ENCODE measurements at places on chromosomes 7 and 10. TPM values are rescaled to one million over a fixed set of nuclear protein-coding genes. Genes with fewer than 3 reads are reported as not detected.

STRIP2 gene
- total RNA-seq = 62.0 TPM

GRCh38 chr7:1576521-1577253 lies 6.9 kb upstream of the PSMG3 start:
- peaks cover 17% of the 10 kb centered on the region for H3K4me1 ChIP-seq
- H3K27ac ChIP-seq = no peak overlapping the region
- H3K36me3 ChIP-seq = no peaks in the 10 kb centered on the region
- DNase-seq = no peak

- H3K4me3 ChIP-seq = no peak overlapping the region
These were observed 19.4 kb downstream of the MTURN start for GRCh38 chr7:30154111-30154587.

- peak overlapping the region; percentile 52 for H3K27ac ChIP-seq
- peaks cover 29% of the 10 kb centered on the region for H3K4me1 ChIP-seq
- peaks cover 25% of the 10 kb centered on the region for H3K36me3 ChIP-seq
- H3K27me3 ChIP-seq = peaks cover 5% of the 10 kb centered on the region
These were observed 3.0 kb upstream of the DDIT4 start for GRCh38 chr10:72270607-72271281.

GRCh38 chr10:2985729-2986232 lies 81.6 kb upstream of the PFKP start:
- no peak overlapping the region for H3K27ac ChIP-seq
- H3K36me3 ChIP-seq = no peaks in the 10 kb centered on the region
- no peak overlapping the region for H3K4me3 ChIP-seq
- H3K4me1 ChIP-seq = peaks cover 4% of the 10 kb centered on the region
- DNase-seq = no peak
